ENCODE measurements at places on chromosomes 1 and 21. TPM values are rescaled to one million over a fixed set of nuclear protein-coding genes. Genes with fewer than 3 reads are reported as not detected.
A peak's percentile ranks its signal among the peaks of the same experiment; 100 is the strongest.

- DNase-seq = no peak
Measured at GRCh38 chr1:29105822-29106221, 17.9 kb downstream of the TMEM200B start.

DNA sequence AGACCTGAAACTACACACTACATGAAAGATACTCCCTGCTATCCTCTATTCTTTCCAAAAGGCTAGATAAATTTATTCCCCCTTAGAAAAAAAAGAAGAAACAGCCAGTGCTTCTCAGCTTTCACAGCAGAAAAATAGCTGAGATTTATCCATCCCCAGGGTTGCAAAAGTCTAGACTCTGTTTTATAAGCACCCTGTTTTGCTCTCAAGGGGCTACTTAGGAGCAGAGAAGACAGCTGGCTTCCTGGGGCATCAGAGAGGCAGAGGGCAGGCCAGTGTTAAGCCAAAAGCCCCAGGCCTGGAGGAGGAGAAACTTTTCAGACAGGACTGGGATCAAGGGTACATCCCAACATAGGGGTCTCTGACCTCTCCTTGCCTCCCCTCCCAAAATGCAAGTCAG is 3.9 kb downstream of the LAMB3 start:
- no peak for DNase-seq

DNA sequence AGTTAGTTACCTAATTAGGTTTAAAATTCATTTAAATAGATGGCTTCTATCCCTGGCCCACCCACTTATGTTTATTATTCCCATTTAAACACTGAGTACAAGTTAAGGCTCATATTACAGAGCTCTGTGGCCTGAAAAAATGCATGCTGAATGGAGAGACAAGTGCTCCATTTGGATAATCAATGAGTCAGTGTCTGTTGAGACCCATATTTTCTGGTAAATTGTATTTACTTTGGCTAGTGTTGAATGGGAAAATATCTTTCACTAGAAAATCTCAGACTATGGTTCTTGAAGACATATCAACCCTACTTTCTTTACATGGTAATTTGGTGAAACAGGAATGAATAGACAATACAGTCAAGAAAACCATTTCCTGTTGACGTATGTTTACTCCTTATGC is 356.0 kb downstream of the S1PR1 start:
- no peak for DNase-seq

DNA sequence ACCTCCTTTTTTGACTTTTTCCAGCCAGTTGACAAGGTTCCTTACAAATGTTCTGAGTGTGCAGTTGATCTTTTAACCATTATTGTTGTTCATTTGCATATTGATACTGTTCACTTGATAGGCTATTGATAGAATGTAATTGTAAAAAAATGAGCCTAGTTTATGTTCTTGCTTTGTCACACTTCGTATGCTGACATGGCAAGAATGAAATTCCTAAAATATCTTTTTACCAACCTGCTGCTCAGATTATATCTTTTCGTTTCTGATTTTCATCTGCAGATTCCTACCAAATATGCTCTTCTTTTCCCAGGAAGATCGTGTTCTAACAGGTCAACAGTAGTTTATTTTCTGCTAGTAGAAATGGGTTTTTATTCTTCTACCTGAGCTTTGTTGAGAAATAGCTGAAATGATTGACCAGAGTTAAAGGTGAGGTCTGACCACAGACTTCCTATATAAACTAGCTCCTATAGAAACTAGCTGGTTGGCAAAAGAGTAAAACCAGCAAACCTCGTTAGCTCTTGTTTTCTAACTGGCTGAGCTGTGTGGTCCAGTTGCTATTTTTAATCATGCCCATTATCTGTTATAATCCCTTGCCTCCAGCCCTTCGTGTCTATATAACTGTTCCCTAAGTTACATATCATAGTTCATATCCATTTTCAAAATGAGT is 174.8 kb downstream of the HS2ST1 start:
- no peak for DNase-seq

DNA sequence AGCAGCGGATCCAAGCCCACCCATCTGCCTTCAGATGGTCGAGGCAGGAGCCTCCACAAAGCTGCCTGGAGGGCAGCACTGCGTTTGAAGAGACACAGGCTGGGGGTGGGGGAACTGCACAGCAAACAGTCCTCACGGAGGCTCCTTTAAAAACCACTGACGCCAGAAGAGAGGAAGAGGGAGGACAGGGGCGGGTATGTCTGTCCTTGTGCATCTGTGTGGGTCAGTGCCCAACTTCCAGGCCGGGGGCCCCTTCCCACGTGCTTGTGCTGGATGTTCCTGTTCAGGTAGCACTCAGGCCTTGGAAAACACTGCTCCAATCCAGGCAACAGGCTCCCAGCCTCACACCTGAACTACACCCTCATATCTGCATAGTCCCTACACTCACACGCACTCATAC is 7.7 kb downstream of the AHDC1 start:
- DNase-seq = no peak

DNA sequence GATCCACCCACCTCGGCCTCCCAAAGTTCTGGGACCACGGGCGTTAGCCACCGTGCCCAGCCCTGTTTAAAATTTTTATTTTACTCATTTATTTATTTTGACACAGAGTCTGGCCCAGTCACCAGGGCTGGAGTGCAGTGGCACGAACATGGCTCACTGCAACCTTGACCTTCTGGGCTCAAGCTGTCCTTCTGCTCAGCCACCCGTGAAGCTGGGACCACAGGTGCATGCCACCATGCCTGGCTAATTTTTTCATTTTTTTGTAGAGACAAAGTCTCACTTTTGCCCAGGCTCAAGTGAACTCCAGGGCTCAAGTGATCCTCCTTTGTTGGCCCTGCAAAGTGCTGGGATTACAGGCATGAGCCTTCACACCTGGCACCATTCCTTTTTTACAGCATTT is 27.5 kb upstream of the DNAJC6 start:
- no peak for DNase-seq

DNA sequence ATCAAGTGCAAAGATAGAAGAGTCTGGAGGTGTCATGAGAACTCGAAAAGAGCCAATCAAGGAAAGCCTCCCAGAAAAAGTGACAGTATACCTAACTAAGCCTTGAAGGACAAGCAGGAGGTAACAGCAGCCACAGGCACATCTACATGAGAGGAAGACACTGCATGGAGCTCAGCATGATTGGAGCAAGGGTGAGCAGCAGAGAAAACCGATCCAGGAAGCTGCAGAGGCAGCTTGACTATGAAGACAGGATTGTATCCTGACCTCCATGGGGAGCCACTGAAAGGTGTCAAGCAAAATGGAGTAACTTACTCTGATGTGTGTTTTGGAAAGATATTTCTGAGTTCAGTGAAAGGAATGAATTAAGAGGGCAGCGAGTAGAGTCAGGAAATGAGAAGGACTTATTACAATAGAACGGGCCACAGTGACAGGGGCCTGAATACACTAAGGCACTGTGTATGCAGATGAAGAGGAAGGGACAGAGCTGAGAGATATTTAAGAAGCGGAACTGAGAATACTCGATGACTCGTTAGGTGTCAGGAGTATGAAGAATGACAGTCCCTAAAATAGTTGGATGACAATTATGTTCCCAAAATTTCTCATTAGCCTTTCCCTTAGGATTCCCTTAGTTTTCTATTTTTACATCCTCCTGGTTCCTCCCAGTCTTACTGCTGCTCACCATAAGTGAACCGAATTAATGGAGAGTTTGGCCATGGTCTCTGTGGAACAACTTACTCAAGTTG is 139.3 kb upstream of the NFIA start:
- DNase-seq = no peak

GRCh38 chr1:25184001-25184762 is 48.1 kb downstream of the SYF2 start:
- no peak for DNase-seq

DNA sequence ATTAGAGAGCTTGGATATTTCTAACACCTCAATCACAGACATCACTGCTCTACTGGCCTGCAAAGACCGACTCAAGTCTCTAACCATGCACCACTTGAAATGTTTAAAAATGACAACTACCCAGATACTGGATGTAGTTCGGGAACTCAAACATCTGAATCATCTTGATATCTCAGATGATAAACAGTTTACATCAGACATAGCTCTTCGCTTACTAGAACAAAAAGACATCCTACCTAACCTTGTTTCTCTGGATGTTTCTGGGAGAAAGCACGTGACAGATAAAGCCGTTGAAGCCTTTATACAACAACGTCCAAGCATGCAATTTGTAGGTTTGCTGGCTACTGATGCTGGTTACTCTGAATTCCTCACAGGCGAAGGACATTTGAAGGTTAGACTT is 45.1 kb downstream of the ZYG11B start:
- DNase-seq = no peak

DNA sequence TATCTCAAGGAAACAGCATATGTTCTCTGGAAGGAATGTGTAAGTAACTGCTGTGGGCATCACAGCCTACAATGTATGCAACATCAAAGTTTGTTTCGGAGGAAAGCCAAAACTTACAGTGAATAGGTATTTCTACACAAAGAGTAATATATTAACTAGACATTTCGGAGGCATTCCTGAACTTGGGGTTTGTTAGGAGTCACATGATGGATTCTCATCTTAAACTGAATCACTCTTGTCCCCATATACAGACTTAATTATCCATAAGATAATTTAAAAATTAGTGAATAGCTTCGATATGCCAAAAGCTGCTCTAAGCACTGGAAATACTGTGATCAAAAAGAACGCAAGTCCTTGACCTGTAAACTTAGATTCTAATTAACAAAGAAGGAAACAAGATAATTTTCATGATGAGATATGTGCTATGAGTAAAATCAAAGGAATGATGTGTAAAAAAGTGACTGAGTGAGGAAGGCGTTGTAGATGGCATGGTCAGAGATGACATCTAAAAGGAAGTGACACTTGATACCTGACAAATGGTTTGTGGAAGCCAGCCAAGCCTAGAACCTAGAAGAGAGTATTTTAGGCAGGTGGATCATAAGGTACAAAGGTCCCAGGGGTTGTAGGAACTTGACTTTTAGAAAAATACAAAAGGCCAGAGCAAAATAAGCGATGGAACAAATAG is 273.1 kb downstream of the MRPL39 start:
- no peak for DNase-seq

GRCh38 chr1:55741516-55741915 is 526.4 kb upstream of the USP24 start:
- no peak for DNase-seq

GRCh38 chr1:197838836-197839235 is 63.6 kb upstream of the DENND1B start:
- no peak for DNase-seq

DNA sequence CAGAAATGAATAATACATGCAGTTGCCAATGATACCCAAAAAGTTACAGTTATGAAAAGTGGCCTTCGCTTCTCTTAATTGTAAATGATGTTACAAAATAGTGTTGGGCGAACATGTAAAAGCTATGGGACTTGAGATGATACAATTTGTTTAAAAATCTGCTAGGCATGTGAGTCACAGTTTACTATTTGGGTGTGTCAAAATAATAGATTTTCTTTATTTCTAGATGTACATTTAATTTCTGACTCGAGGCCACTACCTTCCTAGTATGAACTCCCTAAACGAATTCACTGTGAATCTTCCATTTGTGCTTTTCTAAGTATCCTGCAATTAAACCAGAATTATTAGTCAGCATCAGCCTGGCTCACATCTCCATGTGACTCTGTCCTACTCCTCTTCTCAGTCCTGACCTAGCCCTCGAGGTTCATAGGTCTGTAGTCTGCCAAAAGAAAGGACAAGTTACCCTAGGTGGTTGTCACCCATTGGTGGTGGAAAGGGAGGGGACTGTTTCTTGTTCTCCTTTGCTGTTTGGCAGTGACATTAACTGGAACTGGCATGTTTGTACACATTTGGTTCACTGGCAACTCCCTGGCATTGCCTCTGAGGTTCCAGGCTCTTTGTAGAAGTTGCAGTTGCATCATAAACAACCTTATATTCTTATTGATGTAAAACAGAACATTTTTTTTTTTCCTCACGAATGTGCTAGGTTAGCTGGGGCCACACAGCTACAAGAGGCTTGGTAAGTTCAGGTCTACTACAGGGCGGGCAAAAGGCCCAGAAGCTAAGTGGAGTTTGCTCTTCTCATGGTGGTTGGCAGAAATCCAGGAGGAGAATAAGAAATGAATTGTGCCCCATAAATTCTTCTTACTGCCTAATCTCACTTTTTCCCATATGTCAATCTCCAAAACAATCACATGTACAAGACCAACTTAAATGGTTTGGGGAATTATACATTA is 746.5 kb upstream of the ADAMTS5 start:
- DNase-seq = peak; percentile 60

GRCh38 chr1:77281491-77282186 is at the start of gene AK5:
Gene AK5 (plus strand): TSS chr1:77282019. CDS start chr1:77282314, 295 bp downstream.
- peak; percentile 41 for DNase-seq

DNA sequence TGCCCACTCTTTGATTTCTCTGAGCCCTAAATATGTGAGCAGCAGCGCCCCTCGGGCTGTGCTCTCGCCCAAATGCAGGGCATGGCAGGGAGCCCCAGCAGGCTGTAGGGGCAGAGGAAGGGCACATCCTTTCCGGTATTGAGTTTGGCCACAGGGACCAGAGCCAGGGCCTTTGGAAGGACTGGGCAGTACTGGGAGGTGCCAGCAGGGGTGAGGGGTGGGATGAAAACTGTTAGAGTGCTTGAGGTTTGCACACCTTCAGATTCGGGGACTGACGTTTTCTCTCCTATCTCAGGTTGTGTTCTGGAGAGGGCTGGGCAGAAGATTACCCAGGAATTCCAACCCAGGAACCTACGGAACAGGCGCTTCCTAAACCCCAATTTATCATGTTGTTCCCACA is 2.2 kb upstream of the ATP1A2 start:
- DNase-seq = no peak

DNA sequence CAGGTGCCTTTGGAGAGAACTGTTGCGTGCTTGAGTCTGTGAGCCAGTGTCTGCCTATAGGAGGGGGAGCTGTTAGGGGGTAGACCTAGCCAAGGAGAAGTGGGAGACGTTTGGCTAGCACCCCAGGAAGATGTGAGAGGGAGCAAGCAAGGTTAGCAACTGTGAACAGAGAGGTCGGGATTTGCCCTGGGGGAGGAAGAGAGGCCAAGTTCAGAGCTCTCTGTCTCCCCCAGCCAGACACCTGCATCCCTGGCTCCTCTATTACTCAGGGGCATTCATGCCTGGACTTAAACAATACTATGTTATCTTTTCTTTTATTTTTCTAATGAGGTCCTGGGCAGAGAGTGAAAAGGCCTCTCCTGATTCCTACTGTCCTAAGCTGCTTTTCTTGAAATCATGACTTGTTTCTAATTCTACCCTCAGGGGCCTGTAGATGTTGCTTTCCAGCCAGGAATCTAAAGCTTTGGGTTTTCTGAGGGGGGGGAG is 2.4 kb downstream of the BTG2 start:
- DNase-seq = no peak

DNA sequence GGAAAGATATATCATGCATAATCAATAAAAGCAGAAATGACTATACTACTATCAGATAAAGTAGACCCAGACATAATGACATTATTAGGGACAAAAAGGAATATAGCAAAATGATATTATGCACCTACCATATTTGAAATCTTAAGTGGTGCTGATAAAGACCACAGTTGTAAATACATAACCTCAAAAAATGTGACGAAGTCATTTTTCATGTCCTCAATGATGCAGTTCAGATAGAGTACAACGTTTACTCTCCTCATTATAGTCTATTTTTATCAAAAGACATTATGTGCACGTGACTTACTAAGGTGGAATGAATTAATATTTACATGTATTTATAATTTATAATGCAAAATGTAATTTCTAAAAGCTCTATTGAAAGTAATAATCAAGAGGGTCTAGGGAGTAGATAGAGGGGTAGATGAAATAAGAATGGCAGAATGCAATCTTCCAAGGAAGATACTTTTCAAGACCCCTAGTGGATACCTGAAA is 61.7 kb upstream of the TNFSF4 start:
- no peak for DNase-seq

Gene PPIAL4G
- not detected for total RNA-seq

Gene PPOX
- 24.1 TPM for total RNA-seq

Gene KCNA3
- 19.4 TPM for total RNA-seq

Gene GPA33
- total RNA-seq = 3.6 TPM

Gene SHISAL2A
- total RNA-seq = 1.6 TPM
